ENCODE measurements at places on chromosomes 3 and 15. TPM values are rescaled to one million over a fixed set of nuclear protein-coding genes. Genes with fewer than 3 reads are reported as not detected.

- H3K4me1 ChIP-seq: peaks cover 12% of the 10 kb centered on the region
- no peak overlapping the region for H3K27ac ChIP-seq
- H3K27me3 ChIP-seq: peaks cover 50% of the 10 kb centered on the region
- H3K36me3 ChIP-seq: no peaks in the 10 kb centered on the region
- DNase-seq: no peak
- H3K4me3 ChIP-seq: no peak overlapping the region
Observed at GRCh38 chr15:73049564-73050215, 2.6 kb upstream of the NEO1 start.

GRCh38 chr3:37029111-37029510, 35.8 kb downstream of the MLH1 start:
- no peak overlapping the region for H3K27ac ChIP-seq
- no peaks in the 10 kb centered on the region for H3K27me3 ChIP-seq
- no peak for DNase-seq
- peaks cover 65% of the 10 kb centered on the region for H3K36me3 ChIP-seq
- no peak overlapping the region for H3K4me3 ChIP-seq

Gene TMCO5A
- total RNA-seq: not detected

Gene ACKR2
- total RNA-seq: 2.3 TPM

Gene CCR9
- total RNA-seq: 3.2 TPM

DNA sequence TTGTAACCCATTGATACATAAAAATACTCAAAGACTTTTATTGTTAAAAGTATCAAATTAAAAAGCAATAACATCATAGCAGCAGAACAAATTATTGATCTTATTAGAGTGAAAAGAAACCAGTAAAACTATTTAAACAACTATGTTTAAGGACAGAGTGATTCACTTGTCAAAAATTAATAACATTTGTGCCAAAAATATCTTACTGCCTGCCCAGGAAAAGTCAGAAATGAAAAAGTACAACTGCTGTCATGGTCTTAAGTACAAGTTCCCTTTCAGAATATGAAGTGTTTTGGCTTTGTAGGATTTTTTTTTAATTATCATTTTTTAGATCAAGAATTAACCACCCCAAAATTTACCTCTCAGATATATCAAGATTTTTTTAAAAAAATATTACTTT, 3.4 kb downstream of the IFT57 start:
- H3K4me1 ChIP-seq: peaks cover 47% of the 10 kb centered on the region
- DNase-seq: no peak
- H3K4me3 ChIP-seq: no peak overlapping the region
- no peak overlapping the region for H3K27ac ChIP-seq

Gene SLC24A5
- total RNA-seq: not detected

- H3K4me3 ChIP-seq: no peak overlapping the region
- no peaks in the 10 kb centered on the region for H3K36me3 ChIP-seq
- peaks cover 15% of the 10 kb centered on the region for H3K27me3 ChIP-seq
Observed at GRCh38 chr15:35696767-35697231, 150.8 kb upstream of the DPH6 start.

Gene STARD5
- 4.8 TPM for total RNA-seq

GRCh38 chr3:170274641-170275040, 52.4 kb downstream of the PRKCI start:
- H3K4me3 ChIP-seq: no peak overlapping the region
- H3K4me1 ChIP-seq: peaks cover 24% of the 10 kb centered on the region
- peaks cover 39% of the 10 kb centered on the region for H3K36me3 ChIP-seq

DNA sequence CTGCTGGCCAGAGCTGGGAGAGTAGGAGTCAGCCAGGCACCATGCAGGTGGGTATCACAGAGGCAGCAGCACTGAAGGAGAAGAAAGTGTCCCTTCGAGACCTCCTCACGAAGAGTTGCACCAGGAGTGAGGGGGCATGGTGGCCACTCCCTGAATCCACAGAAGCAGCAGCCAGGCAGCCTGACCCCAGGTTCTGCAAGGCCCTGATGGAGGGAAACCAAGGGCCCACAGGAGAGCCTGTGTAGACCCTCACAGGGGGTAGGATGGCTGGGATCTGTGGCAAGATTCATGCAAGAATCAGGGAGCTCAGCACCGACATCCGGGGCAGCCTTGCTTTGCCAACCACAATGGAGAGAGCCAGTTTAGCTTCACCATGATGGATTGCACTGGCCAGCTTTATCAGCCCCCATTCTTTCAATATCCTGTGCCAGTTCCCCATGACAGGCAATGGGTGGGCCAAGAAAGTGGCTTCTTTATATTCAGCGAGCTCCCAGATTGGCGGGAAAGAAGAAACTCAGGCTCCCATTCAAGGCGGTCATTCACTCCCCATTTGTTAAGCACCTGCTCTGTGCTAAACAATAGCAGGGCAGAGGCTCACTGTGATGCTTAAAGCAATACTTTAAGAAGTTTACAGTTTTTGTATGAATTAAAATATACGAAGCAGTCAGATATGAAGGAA, 33.5 kb upstream of the TBC1D21 start:
- no peaks in the 10 kb centered on the region for H3K4me1 ChIP-seq
- H3K27me3 ChIP-seq: peaks cover 32% of the 10 kb centered on the region
- H3K36me3 ChIP-seq: no peaks in the 10 kb centered on the region
- H3K4me3 ChIP-seq: no peak overlapping the region
- DNase-seq: no peak

Gene MUC4
- 0.26 TPM for total RNA-seq

DNA sequence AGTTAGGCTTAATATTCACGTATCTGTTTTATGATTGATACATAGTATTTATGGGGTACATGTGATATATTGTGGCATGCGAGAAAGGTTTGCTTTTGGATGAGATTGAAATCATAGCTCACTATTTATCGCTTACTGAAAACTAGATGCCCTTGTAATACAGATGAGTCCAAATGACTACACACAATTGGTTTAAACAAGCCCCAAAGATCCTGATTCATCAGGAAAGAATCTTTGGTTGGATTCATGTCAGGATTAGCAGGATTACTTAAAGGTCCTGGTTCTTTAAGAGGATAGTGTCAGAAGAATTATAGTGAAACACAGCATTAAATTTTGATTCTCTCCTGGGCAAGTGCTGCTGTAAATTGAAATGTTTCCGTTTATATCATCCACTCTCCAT, 18.6 kb upstream of the AADAC start:
- H3K4me1 ChIP-seq: no peaks in the 10 kb centered on the region
- no peak overlapping the region for H3K27ac ChIP-seq
- no peaks in the 10 kb centered on the region for H3K36me3 ChIP-seq
- DNase-seq: no peak
- H3K27me3 ChIP-seq: peaks cover 3% of the 10 kb centered on the region

- DNase-seq: no peak
- H3K27me3 ChIP-seq: peaks cover 3% of the 10 kb centered on the region
- no peaks in the 10 kb centered on the region for H3K36me3 ChIP-seq
Observed at GRCh38 chr3:169558371-169558770, 105.1 kb downstream of the MECOM start.

- peaks cover 3% of the 10 kb centered on the region for H3K27me3 ChIP-seq
- H3K27ac ChIP-seq: no peak overlapping the region
- DNase-seq: no peak
- H3K4me1 ChIP-seq: no peaks in the 10 kb centered on the region
- no peak overlapping the region for H3K4me3 ChIP-seq
- H3K36me3 ChIP-seq: no peaks in the 10 kb centered on the region
Observed at GRCh38 chr3:138902171-138902570, 44.8 kb downstream of the FOXL2 start.

GRCh38 chr3:33904730-33905129, 106.3 kb downstream of the PDCD6IP start:
- H3K27ac ChIP-seq: no peak overlapping the region
- peaks cover under 1% of the 10 kb centered on the region for H3K27me3 ChIP-seq
- H3K36me3 ChIP-seq: no peaks in the 10 kb centered on the region
- DNase-seq: no peak
- H3K4me3 ChIP-seq: no peak overlapping the region
